ENCODE measurements at places on chromosomes 4 and X. TPM values are rescaled to one million over a fixed set of nuclear protein-coding genes. Genes with fewer than 3 reads are reported as not detected.

ACSL4 gene
- total RNA-seq, result 78.6 TPM

DNA sequence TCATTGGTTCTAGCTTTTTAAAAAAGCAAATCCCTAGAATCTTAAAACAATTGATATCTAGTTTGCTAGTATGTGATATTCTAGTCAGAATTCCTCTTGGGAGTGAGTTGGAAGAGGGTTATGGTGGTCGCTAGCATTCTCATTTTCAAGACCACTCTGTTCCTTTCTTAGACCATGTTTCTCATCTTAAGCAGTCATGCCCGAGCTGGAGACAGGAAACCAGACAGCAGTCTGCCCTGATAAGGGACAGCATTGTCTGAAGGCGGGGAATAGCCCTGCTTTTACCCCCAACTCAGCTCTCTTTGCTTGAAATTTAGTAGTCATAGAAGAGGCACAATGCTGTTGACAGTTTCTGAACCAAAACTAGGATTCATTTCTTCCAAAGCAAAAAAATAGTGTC lies 5.2 kb downstream of the KLF3 start:
- no peak for DNase-seq

- no peak for DNase-seq
Measured at GRCh38 chr4:8878421-8878820, 6.8 kb upstream of the HMX1 start.

KIF4A gene
- 52.9 TPM for total RNA-seq

DNA sequence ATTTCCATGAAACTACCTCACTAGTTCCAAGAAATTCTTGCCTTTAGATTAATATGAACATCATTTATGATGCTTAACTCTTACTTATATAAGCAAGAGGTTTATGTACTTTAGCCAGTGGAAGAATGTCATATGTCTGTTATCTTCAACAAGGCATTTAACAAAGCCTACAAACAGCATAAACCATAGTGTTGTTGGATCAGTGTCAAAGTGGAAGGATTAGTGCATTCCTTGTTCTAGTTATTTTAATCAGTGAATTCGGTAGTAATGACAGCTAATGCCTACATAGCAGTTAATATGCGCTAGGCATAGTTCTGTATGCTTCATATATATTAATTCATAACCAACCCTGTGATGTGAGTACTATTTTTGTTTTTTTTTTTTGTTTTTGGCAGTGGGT lies 3.1 kb downstream of the PI4K2B start:
- no peak for DNase-seq

DNA sequence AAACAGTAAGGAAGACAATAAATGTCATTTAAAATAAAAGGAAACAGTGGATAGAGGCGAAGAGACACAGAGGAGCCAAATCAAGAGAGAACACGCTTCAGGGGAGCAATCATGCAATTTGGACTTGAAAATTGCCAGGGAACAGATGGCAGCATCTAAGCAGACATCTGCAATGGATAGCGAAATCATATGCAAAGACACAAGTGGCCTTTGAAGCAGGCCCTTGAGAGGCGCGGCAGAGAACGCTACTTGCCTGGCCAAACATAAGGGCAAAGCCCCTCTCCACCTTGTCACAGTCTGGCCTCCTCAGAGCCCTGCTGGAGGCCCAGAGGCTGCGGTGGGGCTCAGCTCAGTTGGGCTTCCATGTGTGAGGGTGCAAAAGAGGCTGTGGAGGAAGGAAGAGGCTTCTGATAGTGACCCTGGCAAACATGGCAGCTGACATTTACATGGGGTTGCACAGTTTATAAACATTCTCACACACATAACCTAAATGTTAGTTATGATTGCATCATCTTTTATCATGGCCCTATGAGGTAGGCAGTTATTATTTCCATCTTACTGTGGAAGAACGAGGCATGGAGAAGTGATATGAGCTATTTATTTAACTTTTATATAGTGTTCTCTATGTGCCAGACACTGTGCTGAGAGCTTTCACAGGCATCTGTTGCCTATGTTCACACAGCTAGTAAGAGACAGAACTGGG lies 18.3 kb downstream of the ADGRG4 start:
- no peak for DNase-seq

DNA sequence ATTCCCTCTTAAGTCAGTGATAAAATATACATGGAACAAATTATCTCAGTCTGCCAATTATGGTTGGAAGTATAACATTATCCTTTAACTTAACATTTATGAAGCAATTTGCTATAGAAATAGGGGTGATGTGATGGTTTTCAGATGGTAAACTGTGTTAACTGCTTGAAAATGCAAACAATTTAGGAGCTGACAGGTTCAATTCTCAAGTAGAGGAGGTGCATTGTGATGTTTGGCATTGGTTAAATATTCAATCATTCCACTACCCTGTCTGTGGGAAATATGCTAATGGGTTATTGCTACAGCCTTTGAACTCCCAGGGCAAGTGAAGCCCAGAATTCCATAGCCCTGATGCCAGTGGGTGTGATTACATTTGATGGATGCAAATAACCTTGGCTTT lies 243.4 kb upstream of the GK2 start:
- no peak for DNase-seq

DNA sequence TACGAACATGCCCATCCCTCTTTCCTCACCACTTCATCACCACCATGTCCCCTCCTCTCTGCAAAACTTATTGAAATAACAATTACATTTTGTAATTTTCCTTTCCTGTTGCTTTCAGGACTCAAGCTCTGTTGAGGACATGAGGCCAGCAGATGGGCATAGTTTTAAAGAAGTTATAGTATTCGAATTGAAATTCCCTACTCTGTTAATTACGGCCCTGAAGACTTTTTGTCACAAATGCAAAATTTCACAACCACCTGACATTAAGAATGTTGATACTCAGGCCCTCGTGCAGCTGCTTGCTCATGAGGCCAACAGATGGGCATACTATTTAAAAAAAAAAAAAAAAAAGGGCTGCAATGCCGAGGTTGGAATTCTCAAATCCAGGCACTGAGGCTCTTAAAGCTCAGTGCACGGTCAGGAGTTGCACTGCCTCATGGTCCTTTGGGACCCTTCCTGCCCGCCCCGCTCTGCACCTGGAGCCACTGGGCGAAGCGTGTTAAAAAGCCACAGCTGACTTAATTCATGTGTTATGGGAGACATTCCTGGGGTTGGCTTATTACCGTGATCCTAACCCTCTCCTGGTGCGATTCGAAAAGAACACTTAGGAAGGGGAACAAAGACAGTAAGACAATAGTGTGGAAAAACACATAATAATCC lies 34.2 kb upstream of the FAT1 start:
- DNase-seq, result no peak

DNA sequence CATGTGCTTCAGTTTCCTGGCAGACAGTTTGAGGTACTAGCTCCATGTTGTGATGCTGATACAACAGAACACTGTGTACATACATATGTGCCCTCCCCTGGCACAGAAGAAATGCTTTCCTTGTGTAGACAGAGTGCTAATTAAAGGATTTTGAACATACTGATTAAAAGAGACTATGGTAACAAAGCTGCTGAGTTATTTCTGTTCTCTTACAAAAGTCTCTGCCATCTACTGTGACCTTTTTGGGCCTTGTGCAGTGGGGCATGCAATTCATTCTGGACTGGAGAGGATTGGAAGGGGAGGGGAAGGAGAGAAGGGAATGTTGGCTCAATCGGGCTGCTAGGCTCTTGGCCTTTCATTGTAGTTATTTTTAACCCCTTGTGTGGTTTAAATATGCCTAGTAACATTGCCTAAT lies 6.0 kb downstream of the PDLIM5 start:
- DNase-seq, result no peak

Data from PC-9 (cell line).